Brain microvascular endothelial cell (primary cell): ENCODE measurements at places on chromosomes 16 and 17.

DNA sequence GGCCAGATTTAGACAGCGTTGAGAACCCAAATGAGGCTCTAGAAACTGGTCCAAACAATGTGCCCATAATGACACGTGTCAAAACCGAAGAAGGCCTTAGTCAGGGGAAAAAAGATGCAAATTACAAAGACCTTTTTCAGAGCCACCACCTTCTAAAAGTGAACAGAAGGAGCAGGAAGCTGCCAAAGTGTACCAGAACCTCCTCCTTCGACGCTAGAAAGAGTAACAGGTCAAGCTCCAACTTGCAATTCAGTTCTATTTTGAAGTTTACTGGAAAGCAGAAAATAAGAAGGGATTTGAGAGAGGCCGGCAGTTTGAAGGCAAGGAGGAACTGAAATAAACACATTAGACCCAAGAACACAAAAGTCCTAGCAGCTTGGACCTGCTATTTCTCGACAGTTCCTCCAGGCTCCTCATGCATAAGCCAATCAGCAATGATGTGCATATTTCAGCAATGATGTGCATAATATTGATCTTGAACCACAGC lies 61.8 kb downstream of the XYLT1 start:
- DNase-seq, result no peak

- DNase-seq, result no peak
Observed at GRCh38 chr16:24151482-24151939, 104.6 kb upstream of the CACNG3 start.

- DNase-seq, result no peak
Observed at GRCh38 chr17:82882715-82883418, 43.0 kb upstream of the ZNF750 start.

DNA sequence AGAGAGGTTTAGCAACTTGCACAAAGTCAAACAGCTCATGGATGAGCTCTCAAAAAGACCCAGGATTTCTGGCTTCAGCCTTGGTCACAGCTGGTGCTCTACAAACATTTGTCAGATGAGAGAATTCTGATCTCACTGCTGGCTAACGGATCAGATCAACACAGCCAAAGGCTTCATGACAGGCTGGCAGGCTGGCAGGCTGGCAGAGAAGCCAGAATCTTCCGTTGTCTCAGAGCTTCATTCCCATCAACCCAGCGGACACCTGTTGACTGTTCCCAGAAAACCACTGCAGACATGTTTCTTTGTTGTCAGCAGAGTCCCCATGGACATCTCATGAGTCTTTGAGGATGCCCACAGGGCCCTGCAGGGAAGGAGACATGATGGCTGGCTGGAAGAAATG lies 303.8 kb upstream of the ASIC2 start:
- DNase-seq, result no peak

- DNase-seq, result no peak
Observed at GRCh38 chr17:40506786-40507185, 5.4 kb upstream of the TNS4 start.

DNA sequence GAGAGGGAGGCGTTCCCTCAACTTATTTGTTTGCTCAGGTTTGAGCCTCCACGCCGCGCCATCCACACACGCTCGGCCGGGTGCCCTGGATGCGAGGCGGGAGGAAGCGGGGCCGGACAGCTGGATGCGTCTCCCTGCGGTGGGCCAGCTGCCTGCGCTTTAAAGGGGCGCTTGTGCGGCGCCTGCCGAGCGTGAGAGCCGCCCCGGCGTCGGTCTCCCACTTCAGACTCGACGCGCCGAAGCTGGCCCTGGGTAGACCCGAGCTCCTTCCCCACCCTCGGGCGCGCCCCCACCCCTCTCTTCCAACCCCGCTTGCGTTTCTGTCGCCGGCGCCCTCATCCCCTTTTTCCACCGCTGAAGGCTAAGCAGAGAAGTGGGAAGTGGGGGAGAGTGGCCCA lies 527 bp upstream of the CHAD start:
- DNase-seq, result no peak

GRCh38 chr17:45170931-45171337 lies 9.3 kb downstream of the HEXIM2 start:
- peak; percentile 51 for DNase-seq

GRCh38 chr17:50501054-50501453 lies 7.2 kb upstream of the MYCBPAP start:
- peak; percentile 20 for DNase-seq

DNA sequence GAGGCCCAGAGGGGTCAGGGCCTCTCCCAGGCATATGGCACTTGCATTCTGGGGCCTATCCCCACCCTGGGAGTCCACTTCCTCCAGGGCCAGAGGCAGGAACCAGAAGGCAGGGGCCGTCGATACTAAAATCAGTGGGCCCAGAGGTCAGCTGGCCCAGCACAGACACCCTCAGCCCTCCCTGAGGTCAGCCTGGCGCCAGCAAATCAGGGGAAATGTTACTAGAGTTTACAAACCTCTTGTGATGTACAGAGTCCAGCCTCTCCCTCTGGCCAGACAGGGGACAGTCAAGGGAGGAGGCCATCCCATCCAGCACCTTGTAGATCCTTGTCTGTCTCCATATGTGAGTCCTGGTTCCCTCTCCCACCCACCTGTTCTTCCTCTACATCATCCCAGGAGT lies 10.8 kb downstream of the CDH5 start:
- DNase-seq, result no peak

DNA sequence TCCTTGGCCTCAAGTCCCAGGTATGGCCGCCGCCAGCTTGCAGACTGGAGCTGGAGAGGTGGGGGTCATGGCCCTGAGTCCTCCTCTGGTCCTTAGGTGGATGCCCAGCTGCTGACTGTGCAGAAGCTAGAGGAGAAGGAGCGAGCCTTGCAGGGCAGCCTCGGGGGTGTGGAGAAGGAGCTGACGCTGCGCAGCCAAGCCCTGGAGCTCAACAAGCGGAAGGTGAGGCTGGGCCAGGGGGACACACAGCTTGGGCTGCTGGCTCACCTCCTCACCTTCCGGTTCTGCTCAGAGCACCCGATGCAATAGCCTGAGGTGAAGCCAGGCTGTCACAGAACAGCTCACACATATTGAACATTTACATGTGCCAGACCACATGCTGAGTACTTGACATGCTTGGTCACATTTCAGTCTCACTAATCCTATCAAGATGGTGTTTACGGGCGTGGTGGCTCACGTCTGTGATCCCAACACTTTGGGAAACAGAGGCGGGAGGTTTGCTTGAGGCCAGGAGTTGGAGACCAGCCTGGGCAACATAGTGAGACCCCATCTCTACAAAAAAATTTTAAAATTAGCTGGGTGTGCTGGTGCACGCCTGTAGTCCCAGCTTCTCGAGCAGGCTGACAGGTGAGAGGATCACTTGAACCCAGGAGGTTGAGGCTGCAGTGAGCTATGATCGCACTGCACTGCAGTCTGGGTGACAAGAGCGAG lies 7.4 kb downstream of the RNF40 start:
- DNase-seq, result no peak

GRCh38 chr17:10042589-10043244 lies 137.6 kb upstream of the RCVRN start:
- DNase-seq, result no peak

DNA sequence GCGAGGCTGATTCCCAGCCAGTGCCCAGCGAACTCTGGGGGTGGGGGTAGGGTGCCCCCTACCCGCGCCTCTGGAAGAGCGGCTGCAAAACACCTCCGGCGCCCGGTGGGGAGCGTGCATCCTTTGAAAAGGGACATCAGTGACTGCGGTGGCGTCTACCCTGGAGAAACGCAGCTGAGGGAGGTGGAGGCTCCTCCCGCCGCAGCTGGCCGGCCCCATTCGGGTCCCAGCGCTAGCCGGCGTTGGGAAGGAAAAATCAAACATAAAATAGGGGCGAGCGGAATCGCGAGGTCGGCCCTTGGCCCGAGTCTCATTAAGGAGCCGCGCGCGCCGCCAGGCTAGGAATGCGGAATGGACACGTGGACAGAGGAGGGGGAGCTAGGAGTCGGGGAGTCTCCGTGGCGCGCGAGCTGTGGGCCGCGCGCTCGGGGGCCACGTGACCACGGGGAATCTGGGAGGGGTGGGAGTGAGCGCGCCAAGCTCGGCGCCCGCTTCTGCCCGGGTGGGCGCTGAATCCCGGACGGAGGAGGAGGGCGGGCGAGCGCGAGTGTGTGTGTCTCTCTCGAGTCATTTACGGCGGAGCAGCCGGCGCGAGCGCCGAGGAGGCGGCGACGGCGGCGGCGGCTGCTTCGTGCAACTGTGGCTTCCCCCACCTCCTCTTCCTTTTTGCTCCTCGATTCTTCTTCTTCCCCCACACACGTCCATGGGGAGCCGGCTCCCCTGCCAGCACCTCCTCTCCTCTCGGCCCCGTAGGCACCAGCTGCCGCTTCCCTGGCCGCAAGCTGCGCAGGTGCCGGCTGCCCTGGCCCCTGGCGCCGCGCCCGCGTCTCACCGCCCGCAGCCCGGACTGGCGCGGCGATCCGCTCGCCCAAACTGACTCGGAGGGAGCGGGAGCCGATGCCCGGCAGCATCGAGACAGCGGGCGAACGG lies at the start of gene TMEM132E:
TSS of gene TMEM132E (plus strand) at position 566 of the 930 bp plus-strand sequence. CDS start 1,495 bp downstream, outside the sequence.
- DNase-seq, result no peak

DNA sequence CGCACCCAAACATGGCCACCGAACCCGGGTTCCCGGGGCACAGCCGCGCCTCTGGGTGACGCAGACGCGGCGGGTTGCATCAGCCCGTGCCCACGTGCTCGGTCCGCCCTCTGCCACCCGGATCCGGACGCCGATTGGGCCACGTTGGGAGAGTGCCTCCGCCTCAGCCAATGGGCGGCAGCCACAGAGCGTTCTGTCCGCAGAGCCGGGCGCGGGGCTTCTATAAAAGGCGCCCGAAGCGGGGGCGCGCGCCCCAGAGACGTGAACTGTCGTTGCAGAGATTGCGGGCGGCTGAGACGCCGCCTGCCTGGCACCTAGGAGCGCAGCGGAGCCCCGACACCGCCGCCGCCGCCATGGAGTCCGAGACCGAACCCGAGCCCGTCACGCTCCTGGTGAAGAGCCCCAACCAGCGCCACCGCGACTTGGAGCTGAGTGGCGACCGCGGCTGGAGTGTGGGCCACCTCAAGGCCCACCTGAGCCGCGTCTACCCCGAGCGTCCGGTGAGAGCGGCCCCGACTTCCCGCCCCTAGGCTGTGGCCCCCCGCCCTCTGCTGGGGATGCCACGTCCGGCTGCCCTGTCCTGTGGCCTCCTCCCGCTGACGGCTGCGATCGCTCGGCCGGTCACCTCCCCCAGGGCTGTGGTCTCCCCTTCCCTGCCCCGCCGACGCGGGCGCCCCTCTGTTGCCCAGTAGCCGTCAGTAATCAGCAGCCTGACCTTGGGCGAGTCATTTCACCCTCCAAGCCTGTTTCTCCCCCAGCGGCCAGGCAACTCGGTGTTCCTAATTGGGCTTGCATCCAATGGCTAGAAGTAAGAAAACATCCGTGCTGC lies at the start of gene HERPUD1:
TSS of gene HERPUD1 (plus strand) at position 251 of the 829 bp plus-strand sequence. CDS start at position 354, 103 bp downstream.
- peak; percentile 98 for DNase-seq

DNA sequence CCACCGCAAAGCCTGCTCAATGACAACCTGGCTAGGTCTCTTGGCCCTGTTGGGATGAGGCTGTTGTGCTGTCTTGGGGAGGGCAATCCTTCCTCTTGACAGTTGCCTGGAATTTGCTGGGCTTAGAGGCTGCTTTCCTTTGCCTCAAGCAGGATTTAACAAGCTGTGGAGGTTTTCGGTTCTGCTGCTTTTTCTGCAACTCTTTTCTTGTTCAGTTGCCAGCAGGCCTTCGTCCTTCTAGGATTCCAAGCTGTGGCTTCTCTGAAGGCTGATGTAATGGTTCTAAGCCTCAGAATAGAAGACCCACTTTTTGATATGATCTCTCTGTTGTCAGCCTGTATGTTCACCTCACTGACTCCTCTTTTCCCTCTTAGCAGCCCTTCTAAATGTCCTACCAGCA lies 149.5 kb upstream of the HS3ST4 start:
- DNase-seq, result no peak

DNA sequence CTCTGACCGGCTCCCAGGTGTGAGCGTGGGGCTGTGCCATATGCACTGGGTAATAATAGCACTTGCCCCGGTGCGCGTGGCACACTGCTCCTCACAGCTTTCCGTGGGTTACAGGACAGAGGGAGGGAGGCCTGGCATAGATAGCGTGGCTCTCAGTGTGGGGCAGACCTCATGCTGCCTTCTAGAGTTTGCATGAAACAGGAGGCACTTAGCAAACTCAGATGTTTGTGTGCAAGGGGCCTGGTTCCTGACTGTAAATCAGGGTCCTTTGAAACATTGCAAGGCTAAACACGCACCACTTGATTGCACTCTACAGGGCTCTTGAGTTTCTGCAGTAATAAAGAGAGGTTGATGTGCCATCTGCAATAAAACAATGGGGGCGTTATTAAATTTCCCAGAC lies 101.7 kb downstream of the RPTOR start:
- no peak for DNase-seq

- DNase-seq, result no peak
Observed at GRCh38 chr17:50872710-50873424, 6.7 kb upstream of the TOB1 start.

- DNase-seq, result no peak
Observed at GRCh38 chr16:27704252-27704651, 154.3 kb downstream of the KATNIP start.
